ENCODE measurements at places on chromosomes 5 and 9. TPM values are rescaled to one million over a fixed set of nuclear protein-coding genes. Genes with fewer than 3 reads are reported as not detected.

MARCOL gene
- total RNA-seq = not detected

GRCh38 chr9:122386311-122386872 is 15.6 kb downstream of the PTGS1 start:
- DNase-seq = no peak

DNA sequence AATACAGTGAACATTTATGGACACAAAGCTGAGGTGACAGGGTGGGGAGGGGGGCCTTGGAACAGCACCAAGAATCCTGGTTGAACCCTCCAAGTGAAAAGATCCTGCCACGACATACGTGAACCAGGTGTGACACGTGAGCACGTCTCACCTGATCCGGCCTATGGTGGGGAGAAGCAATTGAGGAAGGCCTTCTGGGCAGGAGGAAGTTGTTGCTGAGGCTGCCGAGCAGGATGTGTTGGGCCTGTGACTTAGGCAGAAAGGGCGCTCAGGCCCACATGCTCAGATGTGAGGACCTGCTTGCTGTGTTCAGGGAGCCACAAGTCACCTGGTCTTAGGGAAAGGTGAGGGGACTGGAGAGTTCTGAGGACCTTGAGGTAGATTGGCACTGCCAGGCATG is 2.5 kb upstream of the MAPK9 start:
- DNase-seq = no peak

SAPCD2 gene
- 10.3 TPM for total RNA-seq
